Thymus (tissue), 14 donors: ENCODE measurements at places on chromosomes 11 and 22. TPM values are rescaled to one million over a fixed set of nuclear protein-coding genes. Genes with fewer than 3 reads are reported as not detected.
A peak's percentile ranks its signal among the peaks of the same experiment; 100 is the strongest.

RAB3IL1 gene
- total RNA-seq: 3.6 TPM

SLC22A6 gene
- not detected for total RNA-seq

DNA sequence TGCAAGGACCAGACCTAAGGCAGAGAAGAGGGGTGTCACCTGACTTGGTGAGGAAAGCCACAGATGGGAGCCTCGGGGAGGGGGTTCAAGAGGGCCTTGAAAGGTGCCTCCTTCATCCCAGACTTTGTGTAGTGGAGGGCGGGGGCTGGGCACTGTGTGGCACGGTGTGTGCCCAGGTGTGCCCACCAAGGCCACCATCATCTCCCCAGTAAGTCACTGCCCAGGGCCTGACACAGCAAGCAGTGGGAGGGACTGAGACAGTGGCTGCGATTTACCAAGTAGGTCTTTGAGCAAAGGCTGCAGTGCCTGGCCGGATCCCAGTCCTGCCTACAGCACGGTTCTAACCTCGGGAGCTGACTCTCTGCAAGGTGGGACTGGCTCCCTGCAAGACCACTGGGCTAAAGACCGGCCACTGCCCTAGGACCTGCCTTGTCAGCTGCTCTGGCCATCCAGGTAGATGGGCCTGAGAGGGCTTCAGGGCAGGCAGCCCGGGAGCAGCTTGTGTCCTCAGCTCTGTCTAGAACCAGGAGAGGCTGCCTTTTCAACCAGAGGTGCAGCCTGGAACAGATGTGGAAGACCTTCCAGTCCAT, 1.4 kb downstream of the OSM start:
- H3K36me3 ChIP-seq: no peaks in the 10 kb centered on the region
- peak overlapping the region; percentile 82 for H3K27ac ChIP-seq
- no peaks in the 10 kb centered on the region for H3K27me3 ChIP-seq
- H3K4me3 ChIP-seq: peak overlapping the region; percentile 58
- peaks cover 67% of the 10 kb centered on the region for H3K4me1 ChIP-seq
- DNase-seq: no peak

GRCh38 chr11:13949876-13950275, 12.6 kb upstream of the SPON1 start:
- H3K4me3 ChIP-seq: no peak overlapping the region
- H3K4me1 ChIP-seq: no peaks in the 10 kb centered on the region
- H3K27ac ChIP-seq: no peak overlapping the region
- no peaks in the 10 kb centered on the region for H3K36me3 ChIP-seq

MLC1 gene
- total RNA-seq: 2.4 TPM

PRAME gene
- total RNA-seq: 1.1 TPM

CHST1 gene
- 0.80 TPM for total RNA-seq

DNA sequence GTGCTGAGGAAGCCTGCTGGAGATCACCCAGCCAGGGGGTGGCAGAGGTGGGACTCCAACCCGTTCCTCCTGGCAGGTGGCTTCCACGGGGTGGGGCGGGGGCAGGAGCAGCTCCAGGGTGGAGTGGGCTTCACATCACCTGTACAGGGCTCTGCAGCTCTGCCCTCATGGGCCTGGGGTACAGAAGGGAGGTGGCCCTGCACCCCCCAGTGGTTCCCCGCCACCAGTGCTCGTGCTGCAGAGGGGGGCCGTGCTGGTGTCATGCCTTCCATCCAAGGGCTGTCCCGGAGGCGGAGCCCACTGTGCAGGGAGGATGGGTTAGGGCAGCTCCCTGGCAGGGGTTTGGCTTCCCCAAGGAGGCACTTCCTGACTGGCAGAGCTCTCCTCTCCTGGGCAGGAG, 76.4 kb upstream of the SHISAL1 start:
- H3K27ac ChIP-seq: no peak overlapping the region
- DNase-seq: no peak
- H3K4me1 ChIP-seq: no peaks in the 10 kb centered on the region
- H3K27me3 ChIP-seq: no peaks in the 10 kb centered on the region
- H3K4me3 ChIP-seq: no peak overlapping the region
- H3K36me3 ChIP-seq: no peaks in the 10 kb centered on the region

DNA sequence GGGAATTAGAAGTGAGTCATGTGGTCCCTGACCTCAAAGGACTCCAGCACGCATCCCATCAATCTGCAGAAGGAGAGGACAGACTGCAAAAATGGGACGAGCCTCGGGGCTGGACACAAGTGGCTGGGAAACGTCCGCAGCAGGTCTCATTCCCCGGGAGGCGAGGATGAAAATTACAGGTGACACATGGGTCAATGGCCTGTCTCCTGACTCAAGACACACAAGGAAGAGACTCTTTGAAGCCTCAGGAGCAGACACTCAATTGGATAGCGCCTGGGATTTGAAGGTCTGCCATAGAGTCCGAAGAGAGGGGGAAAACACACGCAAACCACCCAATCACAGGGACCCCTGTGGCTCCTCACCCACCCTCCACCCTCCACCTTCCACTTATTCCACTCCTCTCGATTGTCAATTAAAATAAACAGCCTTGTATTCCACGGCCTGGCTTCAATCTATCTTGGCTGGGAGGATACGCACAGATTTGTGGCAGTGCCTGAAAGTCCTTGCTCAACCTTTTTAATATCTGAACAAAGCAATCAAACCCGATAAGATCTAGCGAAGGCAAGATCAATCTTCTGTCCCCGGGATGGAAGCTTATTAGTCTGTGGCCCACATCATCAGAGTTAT, 101.8 kb upstream of the CADM1 start:
- no peaks in the 10 kb centered on the region for H3K27me3 ChIP-seq
- DNase-seq: no peak
- H3K27ac ChIP-seq: no peak overlapping the region
- H3K4me1 ChIP-seq: no peaks in the 10 kb centered on the region
- no peak overlapping the region for H3K4me3 ChIP-seq

PLCB3 gene
- total RNA-seq: 5.8 TPM

- H3K4me1 ChIP-seq: peaks cover 6% of the 10 kb centered on the region
- DNase-seq: peak; percentile 66
- peak overlapping the region; percentile 39 for H3K27ac ChIP-seq
- no peaks in the 10 kb centered on the region for H3K27me3 ChIP-seq
These were observed 98.6 kb upstream of the CD44 start for GRCh38 chr11:35040221-35040942.

TTC36 gene
- total RNA-seq: 0.19 TPM

CTSW gene
- 18.5 TPM for total RNA-seq

- DNase-seq: no peak
- peaks cover 13% of the 10 kb centered on the region for H3K4me1 ChIP-seq
- H3K27ac ChIP-seq: no peak overlapping the region
- no peaks in the 10 kb centered on the region for H3K27me3 ChIP-seq
- no peaks in the 10 kb centered on the region for H3K36me3 ChIP-seq
- H3K4me3 ChIP-seq: no peak overlapping the region
These were observed 40.3 kb downstream of the IRAG1 start for GRCh38 chr11:10653261-10653660.

GRCh38 chr11:31972623-31973022, 118.3 kb upstream of the RCN1 start:
- DNase-seq: no peak
- no peaks in the 10 kb centered on the region for H3K27me3 ChIP-seq
- H3K36me3 ChIP-seq: no peaks in the 10 kb centered on the region
- no peak overlapping the region for H3K27ac ChIP-seq
- no peaks in the 10 kb centered on the region for H3K4me1 ChIP-seq

- no peak overlapping the region for H3K4me3 ChIP-seq
- no peaks in the 10 kb centered on the region for H3K27me3 ChIP-seq
- H3K36me3 ChIP-seq: no peaks in the 10 kb centered on the region
- DNase-seq: no peak
These were observed 15.6 kb upstream of the ARHGAP8 start for GRCh38 chr22:44736581-44737405.

PTGDR2 gene
- total RNA-seq: 10.2 TPM

DNA sequence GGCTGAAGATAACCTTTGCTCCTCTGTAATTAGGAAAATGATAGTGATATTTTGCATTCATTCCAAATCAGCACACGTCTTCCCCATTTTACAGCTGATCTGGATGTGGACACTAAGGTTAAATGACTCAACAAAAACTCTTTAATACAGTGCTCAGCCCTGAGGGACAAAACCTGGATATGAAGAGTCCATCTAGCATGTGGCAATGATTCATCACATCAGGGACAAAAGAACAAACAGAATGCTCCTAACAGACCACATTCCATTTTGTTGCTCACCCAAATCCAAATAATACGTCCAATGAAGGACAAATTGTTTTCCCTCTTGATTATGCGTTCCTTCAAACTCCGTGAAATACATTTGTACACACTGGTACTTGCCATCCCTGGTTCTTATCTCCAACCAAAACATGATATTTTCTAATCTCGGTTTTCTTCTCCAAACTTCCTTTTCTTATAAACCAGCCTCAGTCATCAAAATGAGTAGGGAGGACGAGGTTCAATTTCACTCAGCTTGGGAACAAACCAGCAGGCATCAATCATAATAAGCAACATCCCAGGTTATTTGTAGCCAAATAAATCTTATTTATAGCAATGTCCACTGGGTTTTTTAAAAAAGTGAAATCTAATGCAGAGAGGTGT, 53.7 kb upstream of the MTMR2 start:
- DNase-seq: no peak
- no peaks in the 10 kb centered on the region for H3K4me1 ChIP-seq
- H3K4me3 ChIP-seq: no peak overlapping the region
- no peaks in the 10 kb centered on the region for H3K27me3 ChIP-seq
- peaks cover 6% of the 10 kb centered on the region for H3K36me3 ChIP-seq

DNA sequence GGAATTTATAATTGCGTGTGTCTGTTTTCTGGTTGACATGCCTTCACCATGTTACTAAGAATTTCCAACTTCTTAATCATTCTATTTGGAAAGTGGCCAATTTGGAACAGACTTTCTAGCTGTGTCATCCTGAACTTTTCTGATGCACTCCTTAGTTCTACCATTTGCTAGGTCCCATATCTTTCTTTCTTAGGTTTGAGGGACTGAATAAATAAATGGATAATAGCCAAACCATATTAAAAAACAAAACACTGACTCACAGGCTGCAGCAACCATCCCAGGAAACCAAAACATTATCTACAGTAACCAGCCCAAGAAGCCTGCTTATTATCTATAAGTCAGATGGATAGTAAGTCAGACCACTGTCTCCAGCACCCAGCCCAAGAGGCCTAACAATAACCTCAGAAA, 57.5 kb upstream of the PLET1 start:
- no peaks in the 10 kb centered on the region for H3K27me3 ChIP-seq
- H3K4me1 ChIP-seq: peaks cover 35% of the 10 kb centered on the region
- no peaks in the 10 kb centered on the region for H3K36me3 ChIP-seq
- DNase-seq: no peak
- H3K27ac ChIP-seq: no peak overlapping the region
- H3K4me3 ChIP-seq: no peak overlapping the region

DNA sequence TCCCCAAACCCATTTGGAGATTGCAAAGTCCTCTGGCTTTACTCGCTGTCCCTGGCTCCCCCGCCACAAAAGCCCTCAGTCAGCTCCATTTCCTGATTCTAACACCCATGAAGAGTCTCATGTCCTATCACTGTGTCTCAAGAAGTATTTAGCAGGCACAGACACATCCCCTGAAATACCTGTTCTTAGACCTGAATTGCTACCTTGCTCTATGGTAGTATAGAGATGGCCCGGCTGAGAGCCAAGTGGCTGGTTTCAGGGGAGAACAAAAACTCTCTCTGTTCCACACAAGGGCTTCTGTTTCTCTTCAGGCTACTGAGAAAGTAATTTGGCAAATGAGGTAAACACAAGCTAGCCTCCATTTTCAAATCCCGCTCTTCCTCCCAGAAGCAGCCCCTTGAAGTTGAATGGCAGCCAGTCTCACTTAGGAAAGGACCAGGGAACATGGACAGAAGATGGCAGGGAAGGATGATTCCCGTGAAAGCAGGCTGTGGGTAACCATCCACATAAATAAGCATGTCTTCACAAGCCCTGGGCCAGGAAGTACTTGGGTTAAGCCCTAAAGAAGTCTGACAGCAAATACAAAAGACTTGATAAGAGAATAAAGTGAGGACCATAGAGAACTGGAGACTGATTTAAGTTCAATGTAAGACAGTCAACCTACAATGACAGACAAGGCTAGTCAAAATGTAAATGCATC, 137.8 kb downstream of the C11orf58 start:
- no peak for DNase-seq
- no peak overlapping the region for H3K27ac ChIP-seq
- no peaks in the 10 kb centered on the region for H3K4me1 ChIP-seq
- H3K36me3 ChIP-seq: no peaks in the 10 kb centered on the region
- no peak overlapping the region for H3K4me3 ChIP-seq
- no peaks in the 10 kb centered on the region for H3K27me3 ChIP-seq

- no peak for DNase-seq
- no peaks in the 10 kb centered on the region for H3K27me3 ChIP-seq
- H3K4me3 ChIP-seq: no peak overlapping the region
- no peaks in the 10 kb centered on the region for H3K4me1 ChIP-seq
- no peak overlapping the region for H3K27ac ChIP-seq
These were observed 366.4 kb downstream of the CASP12 start for GRCh38 chr11:104531894-104532293.

GRCh38 chr22:50731811-50732624, 6.0 kb upstream of the ACR start:
- H3K27me3 ChIP-seq: no peaks in the 10 kb centered on the region
- H3K4me1 ChIP-seq: no peaks in the 10 kb centered on the region
- H3K4me3 ChIP-seq: no peak overlapping the region
- no peak overlapping the region for H3K27ac ChIP-seq
- DNase-seq: no peak

DNA sequence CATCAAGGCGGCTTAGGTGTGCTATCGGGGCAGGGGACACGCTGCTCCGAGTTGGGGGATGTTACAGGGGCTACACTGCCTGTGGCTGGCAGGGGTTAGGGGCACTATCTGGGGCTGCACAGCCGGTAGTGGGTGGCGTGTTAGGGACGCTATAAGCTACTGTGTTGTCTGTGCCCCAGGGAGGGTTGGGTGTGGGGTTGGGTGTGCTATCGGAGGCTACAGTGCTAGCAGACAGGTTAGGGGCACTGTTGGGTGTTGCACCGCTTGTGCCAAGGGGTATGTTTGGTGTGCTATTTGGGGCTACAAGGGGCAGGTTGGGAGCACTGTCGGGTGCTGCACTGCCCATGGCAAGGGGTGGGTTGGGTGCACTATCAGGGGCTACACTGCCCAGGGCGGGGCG, 120.2 kb upstream of the VPREB1 start:
- H3K36me3 ChIP-seq: no peaks in the 10 kb centered on the region
- DNase-seq: no peak
- H3K27ac ChIP-seq: no peak overlapping the region
- H3K27me3 ChIP-seq: peaks cover 3% of the 10 kb centered on the region
- no peak overlapping the region for H3K4me3 ChIP-seq

- no peak overlapping the region for H3K4me3 ChIP-seq
- peaks cover 8% of the 10 kb centered on the region for H3K4me1 ChIP-seq
- no peak for DNase-seq
- H3K27me3 ChIP-seq: no peaks in the 10 kb centered on the region
These were observed 26.7 kb downstream of the IRAG1 start for GRCh38 chr11:10666556-10667520.

ZNRD2 gene
- total RNA-seq: 40.7 TPM

ANGPTL5 gene
- not detected for total RNA-seq

EFCAB6 gene
- total RNA-seq: 1.1 TPM

GRCh38 chr11:109644152-109644551, 222.2 kb downstream of the C11orf87 start:
- no peaks in the 10 kb centered on the region for H3K27me3 ChIP-seq
- no peak overlapping the region for H3K4me3 ChIP-seq
- no peaks in the 10 kb centered on the region for H3K4me1 ChIP-seq
- no peaks in the 10 kb centered on the region for H3K36me3 ChIP-seq
- no peak overlapping the region for H3K27ac ChIP-seq
